ENCODE measurements at places on chromosomes 5 and 9.

- no peak for DNase-seq
These were observed 755 bp downstream of the DND1 start for GRCh38 chr5:140672455-140673186.

GRCh38 chr5:96977228-96977627, 41.3 kb downstream of the LNPEP start:
- no peak for DNase-seq

DNA sequence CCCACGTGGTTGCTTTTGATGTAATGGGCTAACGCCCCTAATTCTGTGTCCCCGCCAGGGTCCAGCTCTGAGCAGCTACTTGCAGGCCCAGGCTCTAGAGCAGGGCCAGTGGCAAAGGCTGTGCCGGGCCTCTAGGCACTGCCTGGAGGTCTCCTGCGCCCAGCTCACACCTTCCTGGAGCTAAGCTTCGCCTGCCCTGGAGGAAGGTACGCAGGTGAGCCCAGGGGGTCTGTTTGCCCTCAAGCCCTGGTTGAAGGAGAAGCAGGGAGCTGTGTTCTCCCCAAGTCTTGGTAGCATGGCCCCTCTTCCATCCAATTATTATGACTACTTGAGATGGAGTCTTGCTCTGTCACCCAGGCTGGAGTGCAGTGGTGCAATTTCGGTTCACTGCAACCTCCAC, 5.2 kb upstream of the LMX1B start:
- DNase-seq, result no peak

DNA sequence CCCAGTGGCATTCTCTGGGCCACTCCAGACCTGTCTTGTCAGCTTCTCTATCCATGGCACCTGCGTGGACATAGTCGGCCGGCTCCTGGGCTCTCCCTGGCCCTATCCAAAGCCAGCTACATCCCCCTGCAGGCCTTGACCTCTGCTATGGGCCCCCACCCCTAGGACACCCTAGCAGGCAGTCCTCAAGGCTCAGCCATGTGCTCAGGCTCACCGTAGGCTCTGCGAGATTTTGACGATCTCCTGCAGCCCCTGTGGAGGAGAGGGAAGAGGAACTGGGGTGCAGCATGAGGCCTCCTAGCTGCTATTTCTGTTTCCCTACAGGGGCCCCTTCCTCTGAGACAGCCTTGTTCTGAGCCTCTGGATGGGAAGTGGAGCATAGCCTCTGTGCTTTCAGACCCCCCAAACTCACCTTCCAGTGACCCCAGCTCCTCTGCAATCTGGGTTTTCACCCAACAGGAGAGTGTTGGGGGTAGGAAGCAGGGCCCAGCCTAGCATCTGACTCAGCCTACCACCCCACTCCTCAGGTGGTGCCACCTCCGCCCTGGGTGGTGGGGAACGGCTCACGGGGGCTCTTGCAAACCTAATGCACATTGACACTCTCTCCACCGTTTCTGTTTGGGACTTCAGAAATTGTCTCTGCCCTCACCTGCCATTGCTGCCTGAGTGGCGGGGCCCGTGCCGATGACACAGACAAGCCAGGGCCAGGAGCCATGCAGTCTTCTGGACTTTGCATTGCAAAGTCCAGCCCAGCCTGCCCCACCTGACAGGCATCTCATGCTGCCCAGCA, 36.7 kb downstream of the HRH2 start:
- DNase-seq, result no peak

GRCh38 chr5:139893873-139894272, 98.3 kb downstream of the PSD2 start:
- no peak for DNase-seq

GRCh38 chr9:114314881-114315722, 7.8 kb upstream of the ORM1 start:
- DNase-seq, result peak; percentile 4

- no peak for DNase-seq
These were observed 222.6 kb downstream of the CAAP1 start for GRCh38 chr9:26669701-26670670.

GRCh38 chr9:71767776-71768321, 464 bp downstream of the CEMIP2 start:
- no peak for DNase-seq

DNA sequence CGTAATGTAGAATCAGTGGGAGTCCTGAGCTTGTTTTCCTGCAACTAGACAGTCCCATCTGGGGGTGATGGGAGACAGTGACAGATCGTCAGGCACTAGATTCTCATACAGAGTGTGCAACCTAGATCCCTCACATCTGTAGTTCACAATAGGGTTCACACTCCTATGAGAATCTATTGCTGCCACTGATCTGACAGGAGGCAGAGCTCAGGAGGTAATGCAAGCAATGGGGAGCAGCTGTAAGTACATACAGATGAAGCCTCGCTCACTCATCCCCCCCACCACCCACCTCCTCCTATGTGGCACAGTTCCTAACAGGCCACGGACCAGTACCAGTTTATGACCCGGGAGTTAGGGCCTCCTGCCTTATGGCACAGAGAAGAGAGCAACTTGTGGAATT, 116.2 kb upstream of the PIK3R1 start:
- DNase-seq, result no peak

DNA sequence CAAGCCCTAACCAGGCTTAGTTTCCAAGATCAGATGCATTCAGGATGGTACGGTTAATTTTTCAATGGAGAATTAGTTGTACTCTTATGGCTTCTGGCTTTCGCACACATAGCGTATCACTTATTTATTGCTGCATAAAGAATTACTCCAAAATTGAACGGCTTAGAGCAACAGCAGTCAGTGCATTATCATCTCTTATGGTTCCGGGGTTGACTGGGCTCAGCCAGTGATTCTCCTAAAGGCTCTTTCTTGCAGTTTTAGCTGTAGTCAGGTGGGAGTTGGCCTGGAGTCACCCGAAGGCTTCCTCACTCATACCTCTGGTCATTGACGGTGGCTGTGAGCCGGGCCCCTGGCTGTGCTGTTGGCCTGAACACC, 595 bp upstream of the GRHPR start:
- no peak for DNase-seq

GRCh38 chr5:140287801-140288521, 14.9 kb downstream of the PFDN1 start:
- no peak for DNase-seq

- peak; percentile 68 for DNase-seq
These were observed 17.2 kb downstream of the TRIM14 start for GRCh38 chr9:98101868-98102273.

GRCh38 chr5:173573126-173573960, 43.1 kb downstream of the BOD1 start:
- DNase-seq, result peak; percentile 81

DNA sequence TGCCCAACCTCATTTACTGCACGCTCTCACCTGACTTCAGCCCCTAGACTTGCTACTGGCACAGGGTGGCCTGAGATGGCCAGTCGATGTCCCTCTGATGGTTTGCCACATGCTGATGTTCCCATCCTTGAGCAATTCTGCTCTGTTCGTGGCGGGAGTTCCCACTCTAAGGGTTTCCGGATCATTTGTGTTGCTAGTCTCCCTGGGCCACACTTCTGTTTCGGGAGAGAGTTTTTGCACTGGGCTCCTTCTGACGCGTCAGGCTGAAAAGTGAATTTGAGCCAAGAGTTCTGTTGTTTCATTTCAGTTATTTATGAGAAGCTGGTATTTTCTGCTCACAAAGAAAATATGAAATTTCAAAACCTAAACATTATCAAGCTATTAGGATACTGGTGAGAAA, 597.7 kb downstream of the BNC2 start:
- no peak for DNase-seq

DNA sequence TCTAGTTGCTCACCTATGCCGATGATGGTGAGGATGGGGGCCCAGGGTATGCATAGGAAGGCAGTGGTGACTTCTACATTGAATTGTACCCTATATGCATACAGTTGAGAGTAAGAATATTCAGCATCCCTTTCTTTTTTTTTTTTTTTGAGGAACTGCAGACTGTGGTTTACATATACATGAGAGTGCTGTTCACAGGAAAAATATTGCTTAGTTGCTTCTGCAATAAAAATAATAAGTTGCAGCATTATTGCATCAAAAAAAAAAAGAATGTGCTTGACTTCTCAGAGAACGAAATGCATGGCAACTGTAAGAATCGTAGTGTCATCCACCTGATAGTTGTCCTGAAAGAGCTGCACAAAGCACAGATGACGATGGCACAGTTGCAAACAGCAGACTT, 52.8 kb downstream of the PTCD2 start:
- no peak for DNase-seq

GRCh38 chr5:9533096-9533495, 12.8 kb downstream of the SEMA5A start:
- no peak for DNase-seq

DNA sequence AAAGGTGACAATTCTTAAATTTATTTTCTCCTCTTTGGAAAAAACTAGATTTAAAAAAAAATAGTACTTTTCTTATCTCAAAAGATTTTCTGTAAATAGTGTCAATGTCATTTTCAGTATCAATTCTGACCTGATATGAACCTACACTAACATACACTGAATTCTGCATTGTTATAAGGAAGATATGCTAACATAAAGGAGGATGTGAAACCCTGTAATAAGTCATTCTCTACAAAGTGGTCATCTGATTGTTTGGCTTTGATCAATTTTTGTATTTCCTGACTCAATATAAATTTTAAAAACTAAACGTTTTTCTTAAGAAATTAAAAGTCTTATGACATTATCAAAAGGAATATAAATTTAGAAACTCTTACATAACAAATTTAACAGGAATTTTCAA, 233.6 kb upstream of the EDIL3 start:
- no peak for DNase-seq

GRCh38 chr9:37976714-37977477, 73.0 kb upstream of the SLC25A51 start:
- no peak for DNase-seq
